Fibroblast of skin of right quadriceps (primary cell): ENCODE measurements at places on chromosomes 16 and 17.

- no peak for DNase-seq
Observed at GRCh38 chr16:25823891-25824290, 132.1 kb downstream of the HS3ST4 start.

DNA sequence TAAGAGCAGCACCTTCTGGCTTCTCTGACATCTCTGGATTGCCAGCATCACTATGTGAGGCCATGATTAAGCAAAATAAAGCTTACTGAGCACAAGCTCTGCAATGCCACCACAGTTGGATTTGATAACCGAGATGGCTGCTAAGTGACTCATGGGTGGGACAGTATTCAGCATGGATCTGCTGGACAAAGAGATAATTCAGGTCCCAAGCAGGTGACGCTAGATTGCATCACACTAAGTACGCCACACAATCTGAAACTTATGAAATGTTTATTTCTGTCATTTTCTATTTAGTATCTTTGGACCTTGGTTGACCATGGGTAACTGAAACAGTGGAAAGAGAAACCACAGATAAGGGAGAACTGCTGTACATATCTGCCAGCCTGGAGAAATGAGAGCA, 27.4 kb downstream of the CDRT15 start:
- DNase-seq = no peak

GRCh38 chr16:57284209-57284951, at the start of gene PLLP:
TSS of gene PLLP (minus strand) at chr16:57284672. CDS start at chr16:57284540, 132 bp downstream.
- peak; percentile 10 for DNase-seq

GRCh38 chr17:39622380-39623006, 4.3 kb upstream of the PPP1R1B start:
- DNase-seq = no peak

GRCh38 chr16:50313596-50314478, 47.5 kb downstream of the ADCY7 start:
- DNase-seq = peak; percentile 32
